ENCODE measurements at places on chromosomes 5 and 9.

GRCh38 chr5:74200560-74200959, 440.0 kb downstream of the ENC1 start:
- no peak for DNase-seq

DNA sequence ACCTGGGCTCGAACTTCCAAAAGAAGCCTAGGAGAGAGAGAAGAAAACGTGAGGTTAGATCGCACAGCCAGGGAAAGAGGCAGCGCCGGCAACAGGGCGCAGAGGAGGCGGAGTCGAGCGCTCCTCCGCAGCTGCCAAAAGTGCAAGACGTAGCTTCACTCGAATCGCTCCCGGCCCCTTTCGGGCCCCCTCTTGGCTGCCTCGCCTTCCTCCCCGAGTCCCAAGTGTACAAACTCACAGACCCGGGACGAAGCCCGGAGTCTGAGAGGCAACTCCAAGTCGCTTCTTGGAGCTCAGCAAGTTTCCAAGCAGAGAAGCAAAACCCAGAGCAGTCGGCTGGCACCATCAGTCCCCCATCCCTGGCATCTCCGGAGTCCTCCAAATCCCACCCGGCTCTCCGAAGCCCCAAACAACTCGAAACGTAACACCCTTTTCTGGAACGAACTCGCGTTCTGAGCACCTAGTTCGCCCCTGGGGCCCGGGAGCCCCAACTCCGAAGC, 1.2 kb downstream of the MIER3 start:
- DNase-seq = peak; percentile 86

- DNase-seq = no peak
These were observed 2.4 kb upstream of the EXOC3 start for GRCh38 chr5:440401-441201.

DNA sequence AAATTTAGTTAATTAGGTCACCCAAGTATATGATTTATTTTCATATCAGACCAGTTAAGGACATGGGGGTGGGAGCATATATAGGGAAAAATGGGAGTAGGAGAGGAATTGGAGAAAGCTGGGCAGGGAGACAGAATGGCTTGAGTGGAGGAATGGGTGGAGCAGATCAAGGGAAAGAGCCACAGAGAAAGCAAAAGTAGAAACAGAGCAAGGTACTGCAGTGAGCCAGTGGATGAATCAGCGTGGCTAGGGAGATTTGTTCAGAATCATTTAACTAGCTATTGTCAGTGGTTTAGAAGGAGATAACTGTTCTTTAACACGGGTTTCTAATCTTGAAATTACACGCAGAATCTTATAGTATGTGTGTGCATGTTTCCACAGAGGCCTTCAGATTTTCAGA, 37.4 kb downstream of the SNX24 start:
- no peak for DNase-seq

DNA sequence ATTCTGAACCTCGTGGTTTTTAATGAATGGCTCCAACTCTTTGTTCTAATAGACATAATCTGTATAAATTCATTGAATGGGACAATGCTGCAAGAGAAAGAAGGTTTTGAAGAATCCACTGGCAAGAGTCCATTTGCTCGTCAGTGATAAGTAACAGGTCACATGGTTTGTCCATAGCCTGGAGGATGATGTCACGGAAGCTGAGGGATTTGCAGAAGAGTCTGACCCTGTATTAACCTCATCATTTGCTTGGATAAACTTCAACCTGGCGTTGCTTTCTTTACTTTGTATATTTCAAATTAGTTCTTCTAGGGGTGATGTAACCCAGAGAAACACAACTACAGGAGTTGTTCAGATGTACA, 197.4 kb downstream of the GAS1 start:
- peak; percentile 47 for DNase-seq

- DNase-seq = no peak
These were observed 110.6 kb downstream of the HTR4 start for GRCh38 chr5:148543727-148544126.

DNA sequence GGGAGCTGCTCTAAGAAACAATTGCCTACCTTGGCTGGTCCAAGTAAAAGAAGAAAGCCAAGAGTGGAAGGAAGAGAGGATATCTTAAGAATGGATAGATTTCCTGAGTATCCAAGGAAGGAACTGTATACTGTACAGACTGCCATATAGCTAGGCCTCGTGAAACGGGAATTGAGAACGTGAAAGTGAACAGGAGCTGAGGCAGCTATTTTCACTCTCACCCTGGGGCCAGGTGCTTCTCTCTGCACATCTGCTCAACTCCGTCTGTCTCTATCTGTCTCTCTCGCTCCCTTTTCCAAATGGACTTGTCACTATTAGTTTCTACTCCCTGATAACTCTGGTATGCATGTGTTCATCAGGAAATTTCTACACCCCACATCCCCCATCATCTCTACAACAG, 35.9 kb upstream of the TESK1 start:
- DNase-seq = no peak

DNA sequence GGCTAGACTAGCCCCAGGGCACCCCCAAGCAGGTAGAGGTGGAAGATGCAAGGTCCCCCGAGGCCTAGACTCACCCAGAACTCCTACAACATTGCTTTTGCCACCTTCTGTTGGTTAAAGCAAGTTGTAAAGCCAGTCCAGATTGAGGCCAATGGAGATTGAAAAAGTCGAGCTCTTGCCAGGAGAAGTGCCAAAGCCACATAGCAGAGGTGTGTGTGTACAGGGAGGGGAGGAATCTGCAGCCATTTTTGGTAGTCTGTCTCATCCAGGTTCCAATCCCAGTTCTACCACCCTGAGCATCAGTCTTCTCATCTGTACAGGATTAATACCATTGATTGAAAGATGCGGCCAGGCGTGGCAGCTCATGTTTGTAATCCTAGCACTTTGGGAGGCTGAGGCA, 12.3 kb upstream of the URM1 start:
- DNase-seq = no peak

- DNase-seq = no peak
These were observed at the start of gene SPINK5 for GRCh38 chr5:148063861-148064260. TSS of gene SPINK5 (plus strand) at chr5:148063980. CDS start at chr5:148064045, 65 bp downstream.

DNA sequence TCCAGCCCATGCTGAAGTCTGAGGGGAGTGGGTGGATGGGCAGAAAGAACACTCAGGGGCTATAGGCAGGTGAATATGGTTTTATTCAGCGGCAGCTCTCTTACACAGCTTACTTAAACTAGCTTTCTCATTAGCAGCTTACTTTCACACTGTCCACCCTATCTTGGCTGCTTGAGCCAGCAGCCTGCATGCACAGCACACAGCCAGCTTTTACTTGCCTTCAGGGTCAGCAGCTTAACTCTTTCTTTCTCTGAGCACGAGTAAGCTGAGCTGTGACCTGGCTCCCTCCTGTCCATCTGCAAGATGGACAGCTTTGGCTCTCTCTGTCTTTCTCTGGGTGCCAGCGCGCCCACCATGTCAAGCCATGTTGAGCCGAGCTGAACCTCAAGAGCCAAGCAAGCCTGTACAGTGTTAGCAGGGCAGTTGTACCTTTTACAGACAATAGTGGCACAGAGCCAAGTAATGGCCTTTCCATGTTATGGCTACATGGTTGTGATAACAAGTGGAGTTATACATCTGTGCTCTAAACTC, 1054.9 kb downstream of the PTPRD start:
- no peak for DNase-seq

DNA sequence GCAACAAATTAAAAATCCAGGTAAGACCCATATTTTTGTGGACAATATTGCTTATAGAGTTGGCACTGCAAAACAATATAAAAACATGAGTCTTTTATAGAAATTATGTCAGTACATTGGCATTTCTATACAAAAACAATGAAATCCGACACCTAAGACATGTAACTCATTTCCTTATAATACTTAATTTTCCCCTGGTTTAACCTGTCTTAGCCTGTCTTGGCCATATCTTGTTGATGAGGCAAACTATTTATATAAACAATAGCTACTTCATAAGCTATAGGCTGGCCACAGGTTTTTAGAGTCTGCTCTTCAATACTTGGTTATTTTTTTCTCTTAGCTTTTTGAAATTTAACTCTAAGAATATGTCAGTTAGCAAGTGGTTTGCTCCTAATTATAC, 44.7 kb upstream of the IZUMO3 start:
- no peak for DNase-seq

DNA sequence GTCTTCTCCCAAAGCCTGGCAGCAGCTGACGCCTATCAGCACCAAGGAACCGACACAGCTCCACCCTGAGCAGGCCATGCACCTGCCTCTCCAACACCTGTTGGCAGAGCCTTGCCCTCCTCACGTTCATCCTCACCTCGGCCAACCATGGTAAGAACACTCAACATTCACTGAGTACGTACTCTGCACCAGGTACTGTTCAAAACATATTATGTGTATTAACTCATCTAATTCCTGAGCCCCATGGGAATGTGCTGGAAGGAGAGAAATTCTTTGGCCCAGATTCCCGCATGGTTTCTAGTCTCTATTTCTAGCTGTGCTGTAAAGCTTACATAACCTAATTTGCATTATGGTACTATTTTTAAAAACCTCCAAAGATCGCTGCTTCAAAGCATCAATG, 86.1 kb downstream of the GPR21 start:
- DNase-seq = no peak

GRCh38 chr5:132195727-132196126, 31.9 kb downstream of the P4HA2 start:
- DNase-seq = no peak

- no peak for DNase-seq
These were observed 17.3 kb downstream of the CTXN3 start for GRCh38 chr5:127666043-127666716.

- DNase-seq = no peak
These were observed 69.8 kb downstream of the CNTLN start for GRCh38 chr9:17204611-17205152.

GRCh38 chr5:2008851-2009629, 126.3 kb upstream of the IRX4 start:
- DNase-seq = no peak

DNA sequence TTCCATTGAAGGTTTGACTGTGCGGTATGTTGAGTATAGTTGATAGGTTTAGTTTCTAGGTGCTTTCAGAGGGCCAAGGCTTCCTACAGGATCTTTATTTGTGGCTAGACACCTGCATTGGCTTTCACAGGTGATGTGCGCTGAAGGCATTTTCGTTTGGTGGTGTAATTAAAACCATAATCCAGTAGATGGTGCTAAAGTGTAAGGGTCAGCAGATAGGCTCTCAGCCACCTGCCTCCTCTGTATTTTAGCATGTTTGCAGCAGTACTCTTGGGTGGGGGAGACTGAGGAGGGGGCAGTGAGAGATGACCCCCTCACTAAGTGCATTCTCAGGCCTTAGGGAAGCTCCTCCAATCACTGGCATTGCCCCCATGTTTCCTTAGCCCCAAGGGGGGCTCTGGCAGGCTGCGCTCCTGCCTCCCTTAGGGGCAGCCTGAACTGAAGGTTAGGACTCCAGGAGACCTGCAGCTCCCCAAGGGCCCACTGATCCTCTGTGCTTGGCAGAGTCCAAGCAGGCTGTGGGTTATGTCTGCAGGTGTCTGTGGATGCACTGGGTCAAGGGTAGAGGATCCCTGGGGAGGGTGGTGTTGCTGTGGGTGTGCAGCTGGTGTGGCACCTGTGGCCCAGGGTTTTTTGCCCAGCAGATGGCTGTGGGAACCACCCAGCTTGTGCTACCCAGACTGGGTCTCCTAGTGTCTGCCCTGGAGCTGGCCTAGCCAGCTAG, 23.4 kb downstream of the CDK20 start:
- DNase-seq = peak; percentile 30

GRCh38 chr5:109100971-109101370, 308.8 kb downstream of the PJA2 start:
- DNase-seq = no peak

DNA sequence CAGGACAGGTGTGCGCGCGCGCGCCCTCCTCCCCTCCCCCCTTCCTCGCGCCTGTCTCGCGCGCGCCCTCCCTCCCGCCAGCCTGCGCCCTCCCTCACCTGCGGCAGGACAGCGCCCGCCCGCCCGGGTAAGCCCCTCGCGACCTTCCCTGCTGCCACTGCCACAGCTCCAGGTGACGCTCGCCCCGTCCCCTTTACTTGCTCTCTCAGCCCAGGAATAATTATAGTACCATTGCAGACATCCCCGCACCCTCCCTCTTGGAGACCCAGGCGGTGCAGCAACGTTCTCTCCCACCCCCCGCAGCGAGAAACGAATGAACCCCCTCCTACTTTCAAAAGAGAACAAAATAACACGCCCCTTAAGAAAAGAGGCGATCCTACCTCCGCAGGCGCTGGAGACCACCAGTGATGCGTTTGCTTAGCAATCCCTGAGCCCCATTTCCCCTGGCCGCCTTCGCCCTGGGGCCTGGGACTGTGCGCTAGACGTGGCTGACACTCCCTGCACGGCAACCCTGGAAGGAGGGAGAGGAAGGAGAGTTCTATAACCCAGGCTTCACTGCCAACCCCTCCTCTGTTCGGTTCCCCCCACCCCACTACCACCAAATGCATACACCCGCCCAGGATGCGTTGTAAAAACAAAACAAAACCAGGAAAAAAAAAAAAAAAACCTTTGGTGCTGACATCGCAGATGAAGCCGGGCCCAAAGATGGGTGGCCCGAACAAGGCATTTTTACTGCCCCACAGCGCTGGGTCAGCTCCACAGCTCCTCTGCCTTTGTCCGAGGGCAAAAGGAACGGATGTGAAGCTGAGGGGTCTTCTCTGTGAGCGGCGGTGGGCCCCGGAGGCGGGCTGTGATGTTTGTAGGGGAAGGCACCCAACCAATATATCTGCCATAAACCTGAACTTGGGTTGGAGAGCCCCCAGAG, 5.6 kb upstream of the PURA start:
- peak; percentile 80 for DNase-seq
